ENCODE measurements at places on chromosomes 7 and 10.

DNA sequence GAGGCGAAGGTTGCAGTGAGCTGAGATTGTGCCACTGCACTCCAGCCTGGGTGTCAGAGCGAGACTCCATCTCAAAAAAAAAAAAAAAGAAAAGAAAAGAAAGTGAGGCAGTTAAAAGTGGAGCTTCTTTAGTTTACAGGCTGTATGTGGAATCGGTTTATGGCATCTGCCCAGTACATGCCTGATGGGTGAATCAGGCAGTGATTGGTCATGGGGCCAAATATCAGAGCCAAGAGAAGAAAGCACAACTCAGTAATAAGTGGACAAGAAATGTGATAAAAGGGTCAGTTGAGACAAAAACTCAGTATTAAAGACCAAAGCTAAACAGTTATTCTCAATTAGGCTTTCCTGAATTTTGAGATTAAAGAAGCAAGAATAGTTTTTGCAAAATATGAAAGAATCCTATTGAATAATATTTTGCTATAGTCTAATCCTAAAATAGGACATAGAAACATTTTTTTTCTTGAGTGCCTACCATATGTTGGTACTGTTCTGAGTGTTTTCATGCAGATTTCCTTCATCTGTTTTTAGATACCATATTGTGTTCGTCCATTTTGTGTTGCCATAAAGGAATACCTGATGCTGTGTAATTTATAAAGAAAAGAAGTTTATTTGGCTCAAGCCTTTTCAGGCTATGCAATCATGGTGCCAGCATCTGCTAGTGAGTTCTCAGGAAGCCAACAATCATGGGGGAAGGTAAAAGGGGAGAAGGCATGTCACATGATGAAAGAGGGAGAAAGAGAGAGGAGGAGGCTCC, 14.4 kb downstream of the CDC14C start:
- peak; percentile 26 for DNase-seq

GRCh38 chr7:151006590-151007300, 15.9 kb downstream of the NOS3 start:
- DNase-seq, result no peak

GRCh38 chr10:61487506-61487905, 34.3 kb upstream of the TMEM26 start:
- no peak for DNase-seq

DNA sequence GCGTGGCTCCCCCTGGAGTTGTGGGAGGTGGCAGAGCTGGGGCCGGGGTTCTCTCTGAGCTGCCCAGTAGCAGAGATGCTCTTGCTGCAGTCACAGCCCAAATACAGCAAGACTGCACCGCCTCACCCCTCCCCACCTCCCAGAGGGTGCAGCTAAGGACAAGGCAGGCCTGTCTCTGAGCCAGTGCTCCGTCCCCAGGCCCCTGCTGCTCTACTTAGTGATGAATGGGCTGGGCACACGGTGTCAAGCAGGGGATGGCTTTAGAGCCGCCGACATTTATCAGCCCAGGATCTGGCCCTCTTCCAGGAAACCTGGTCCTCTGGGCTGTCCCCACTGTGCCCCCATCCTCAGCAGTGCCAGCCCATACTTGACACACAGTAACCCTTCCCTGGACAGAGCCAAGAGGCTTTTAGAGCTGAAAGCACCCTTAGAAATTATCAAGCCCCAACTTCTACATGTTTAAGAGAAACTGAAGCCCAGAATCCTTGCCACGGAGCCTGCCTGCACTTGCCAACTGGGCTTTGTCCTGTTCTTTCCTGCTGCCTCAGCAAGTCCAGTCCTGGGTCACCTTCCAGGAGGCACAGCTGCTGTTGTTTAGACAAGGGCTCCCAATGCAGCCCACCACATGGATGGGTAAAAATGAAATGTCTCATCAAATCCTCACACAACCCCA, 137.1 kb upstream of the UNC5B start:
- no peak for DNase-seq

DNA sequence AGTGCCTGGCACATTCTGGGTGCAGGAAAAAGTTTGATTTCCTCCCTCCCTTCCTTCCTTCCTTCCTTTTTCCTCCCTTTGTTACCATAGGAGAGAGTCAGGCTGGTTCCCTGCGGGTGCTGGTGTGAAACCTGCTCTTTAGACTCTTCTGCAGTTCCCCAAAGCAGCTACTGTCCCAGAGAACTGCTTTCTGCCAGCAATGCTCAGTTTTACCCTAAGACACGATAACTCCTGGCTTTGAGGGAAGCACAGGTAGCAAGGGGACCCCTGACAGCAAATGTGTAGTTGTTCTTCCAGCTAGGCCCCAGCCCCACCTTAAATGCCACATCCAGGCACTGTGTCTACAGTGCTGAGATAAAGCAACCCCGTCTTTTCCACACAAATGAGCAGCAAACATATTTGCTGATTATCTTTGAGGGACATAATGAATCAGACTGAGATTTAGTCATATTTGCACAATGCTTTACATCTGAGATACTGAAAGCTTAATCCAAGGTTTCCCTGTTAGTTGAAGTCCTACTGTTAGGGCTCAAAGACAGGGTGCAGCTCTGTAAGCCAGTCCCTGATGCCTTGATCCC, 55.5 kb downstream of the MET start:
- no peak for DNase-seq

DNA sequence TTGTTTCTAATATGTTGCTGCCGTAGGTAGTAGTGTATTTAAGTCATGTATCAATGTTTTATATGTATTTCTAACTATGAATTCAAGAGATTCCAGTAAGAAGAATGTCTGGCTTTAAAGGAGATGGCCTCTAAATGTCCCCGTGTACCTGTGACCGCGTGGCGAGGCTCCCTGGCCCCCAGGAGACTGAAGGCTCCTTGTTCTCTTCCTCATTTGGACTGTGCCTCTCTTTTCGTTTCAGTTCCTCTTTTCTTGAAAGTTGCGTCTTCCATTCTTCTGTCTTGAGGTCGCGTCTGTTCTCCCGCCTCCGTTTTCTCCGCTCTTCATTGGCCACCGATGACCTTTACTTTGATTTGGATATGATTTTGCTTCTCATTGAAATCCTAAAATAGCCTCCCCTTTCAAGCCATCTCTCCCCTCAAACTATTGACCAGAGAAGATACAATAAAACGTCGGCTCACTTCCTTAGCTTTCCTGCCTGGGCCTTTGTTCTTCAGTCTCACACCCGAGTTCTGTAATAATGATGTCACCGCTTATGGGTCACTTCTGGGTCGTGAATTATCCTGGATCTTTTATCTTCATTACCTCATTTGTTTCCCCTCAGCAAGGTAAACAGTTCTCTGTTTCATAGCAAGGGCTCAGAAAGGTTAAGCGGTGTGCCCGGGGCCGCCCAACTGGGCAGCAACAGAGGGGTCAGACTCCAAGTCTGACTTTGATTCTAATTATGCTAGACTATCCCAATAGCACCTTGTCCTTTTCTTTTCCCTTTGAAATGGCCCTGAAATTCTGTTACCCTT, 28.7 kb downstream of the WIPI2 start:
- no peak for DNase-seq

- no peak for DNase-seq
These were observed 138.6 kb downstream of the NRF1 start for GRCh38 chr7:129750091-129750490.

GRCh38 chr10:101092881-101093354, 31.1 kb downstream of the KAZALD1 start:
- DNase-seq, result no peak

DNA sequence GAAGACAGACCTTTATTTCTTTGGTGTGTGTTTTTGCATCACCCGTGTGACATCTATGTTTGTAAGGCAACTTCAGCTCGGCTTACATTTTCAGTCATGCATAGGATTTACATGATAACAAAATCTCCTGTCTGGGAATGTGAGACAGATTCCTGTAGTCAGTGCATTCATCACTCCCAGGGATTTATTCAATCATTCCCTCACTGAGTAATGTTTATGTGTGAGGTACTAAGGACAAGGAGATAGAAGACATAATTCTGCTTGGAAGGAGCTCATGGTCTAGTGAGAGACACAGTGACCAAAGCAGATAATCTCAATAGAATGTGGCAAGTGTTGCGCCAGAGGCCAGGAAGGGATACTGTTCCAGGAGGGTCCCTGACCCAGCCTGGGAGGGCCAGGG, 35.2 kb upstream of the BMPER start:
- DNase-seq, result no peak

GRCh38 chr7:149500201-149500600, 2.6 kb upstream of the ZNF746 start:
- no peak for DNase-seq

DNA sequence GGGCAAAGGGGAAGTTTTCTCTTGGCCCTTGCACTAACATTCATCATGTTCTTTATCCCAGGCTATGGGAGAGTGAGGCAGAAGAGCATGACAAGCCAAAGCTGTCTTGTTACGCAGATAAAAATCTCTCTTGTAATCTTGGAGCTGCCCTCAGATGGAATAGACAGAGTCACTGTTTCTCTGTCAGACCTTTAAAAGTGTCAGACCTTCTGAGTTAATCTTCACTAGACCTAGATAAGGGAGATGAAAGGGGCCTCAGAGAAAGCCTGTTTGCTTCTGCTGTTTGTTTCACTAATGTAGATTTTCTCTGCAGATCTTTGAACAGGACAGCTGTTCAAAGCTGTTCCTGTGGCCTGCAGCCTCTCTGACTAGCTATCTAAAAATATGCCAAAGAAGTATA, 112.9 kb downstream of the KIF20B start:
- DNase-seq, result no peak

GRCh38 chr10:6176691-6177231, 26.0 kb upstream of the PFKFB3 start:
- DNase-seq, result peak; percentile 54

DNA sequence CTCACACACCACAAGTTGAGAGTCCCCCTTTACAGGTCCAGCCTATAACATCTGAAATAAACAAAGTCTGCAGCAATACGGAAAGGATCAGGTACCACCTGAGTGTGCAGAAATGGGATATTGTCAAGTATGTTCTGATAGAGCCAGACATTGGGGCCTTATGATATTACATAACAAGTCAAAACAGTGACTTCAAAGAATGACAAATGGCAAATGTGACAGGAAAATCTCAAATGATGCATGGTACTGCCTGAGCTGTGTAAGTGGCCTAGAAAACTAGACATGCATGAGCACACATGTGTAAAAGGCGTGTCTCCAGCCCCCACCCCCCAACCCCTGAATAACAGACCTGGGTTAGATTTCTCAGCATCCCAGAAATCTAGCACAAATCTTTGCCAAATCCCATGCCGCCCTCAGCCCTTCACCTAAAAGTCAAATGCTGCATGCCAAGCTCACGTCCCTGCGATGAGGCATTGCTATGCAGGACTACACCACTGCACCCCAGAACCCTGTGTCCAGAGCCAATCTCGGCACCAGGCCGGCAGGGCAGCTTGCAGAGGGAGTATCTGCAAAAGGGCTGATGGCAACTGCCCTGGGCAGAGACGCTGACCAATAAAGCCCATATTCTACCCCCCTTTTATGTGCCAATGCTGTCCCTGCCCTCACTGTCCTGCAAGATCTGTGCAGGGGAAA, 58.8 kb downstream of the PRKAG2 start:
- DNase-seq, result no peak

DNA sequence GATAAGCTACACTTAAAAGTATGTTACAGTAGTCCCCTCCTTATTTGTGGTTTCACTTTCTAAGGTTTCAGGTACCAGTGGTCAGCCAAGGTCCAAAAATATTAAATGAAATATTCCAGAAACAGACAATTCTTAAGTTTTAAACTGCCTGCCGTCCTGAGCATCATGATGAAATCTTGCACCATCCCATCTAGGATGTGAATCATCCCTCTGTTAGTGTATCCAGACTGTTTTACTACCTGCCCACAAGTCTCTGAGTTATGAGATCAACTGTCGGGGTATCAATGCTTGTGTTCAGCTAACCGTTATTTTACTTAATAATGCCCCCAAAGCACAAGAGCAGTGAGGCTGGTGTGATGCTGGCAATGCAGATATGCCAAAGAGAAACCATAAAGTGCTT, 11.4 kb downstream of the KDM7A start:
- DNase-seq, result peak; percentile 34

GRCh38 chr7:129550693-129551360, 48.5 kb downstream of the SMKR1 start:
- peak; percentile 74 for DNase-seq

- DNase-seq, result no peak
These were observed 53.5 kb downstream of the OR13A1 start for GRCh38 chr10:45261946-45262345.

DNA sequence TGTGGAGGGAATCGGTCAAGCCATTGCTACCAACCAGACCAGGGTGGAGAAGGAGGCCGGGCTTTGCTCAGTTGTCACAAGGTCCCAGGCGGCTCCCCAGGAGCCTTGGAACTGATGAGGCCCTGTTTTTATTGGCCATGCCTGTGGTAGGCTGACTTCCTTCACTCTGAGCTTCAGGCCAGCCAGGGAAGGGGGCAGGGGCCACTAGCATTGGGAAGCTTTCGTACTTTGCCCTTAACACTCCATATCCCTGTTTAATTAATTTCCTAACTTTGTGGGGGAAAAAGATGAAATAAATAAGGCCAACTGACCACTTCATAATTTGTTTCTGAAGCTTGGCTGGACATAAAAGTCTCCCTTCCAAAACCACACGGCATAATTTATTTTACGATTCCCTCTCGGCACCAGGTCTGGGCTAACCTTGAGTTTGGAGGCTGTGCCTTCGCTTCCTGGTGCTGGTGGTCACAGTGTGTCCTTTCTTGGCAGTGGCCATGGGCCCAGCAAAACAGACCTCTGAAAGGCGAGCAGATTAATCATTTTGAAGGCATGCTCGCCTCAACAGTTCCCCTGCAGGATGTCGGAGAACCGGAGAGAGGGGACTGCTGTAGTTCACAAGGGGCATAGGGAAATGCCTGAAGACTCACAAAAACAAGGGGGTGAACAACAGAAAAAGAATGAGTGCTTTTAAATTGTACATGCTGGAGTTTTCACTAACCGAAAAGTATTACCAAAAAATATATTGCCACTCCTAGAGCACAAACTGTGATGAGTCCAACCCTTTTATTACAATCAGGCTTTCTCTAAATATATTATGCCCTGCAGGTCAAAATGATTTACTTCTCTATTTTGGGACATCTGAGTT, 966.0 kb downstream of the LRMDA start:
- DNase-seq, result peak; percentile 79

DNA sequence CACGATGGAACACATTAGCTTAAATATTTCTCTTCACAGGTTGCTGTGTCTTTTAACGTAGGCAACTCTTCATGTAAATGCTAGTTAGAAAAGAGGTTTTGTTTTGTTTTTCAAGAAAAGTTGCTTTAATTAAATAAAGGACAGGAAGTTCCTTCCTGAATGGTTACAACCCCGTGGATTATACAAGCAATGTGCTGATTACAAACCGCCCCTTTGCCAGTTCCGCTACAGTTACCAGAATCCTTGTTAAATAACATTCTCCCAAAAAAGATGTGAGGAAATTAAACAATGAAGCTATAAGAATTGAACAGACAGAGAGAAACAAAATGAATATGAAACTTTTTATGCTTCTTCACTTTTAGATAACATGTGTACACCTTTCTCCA, 75.1 kb downstream of the LYZL2 start:
- DNase-seq, result no peak

- DNase-seq, result no peak
These were observed 885.2 kb upstream of the AUTS2 start for GRCh38 chr7:68712956-68713495.
